ENCODE measurements at places on chromosomes 4 and X.
A peak's percentile ranks its signal among the peaks of the same experiment; 100 is the strongest.

- no peak for DNase-seq
Measured at GRCh38 chr4:152236519-152237056, 299.3 kb downstream of the FBXW7 start.

DNA sequence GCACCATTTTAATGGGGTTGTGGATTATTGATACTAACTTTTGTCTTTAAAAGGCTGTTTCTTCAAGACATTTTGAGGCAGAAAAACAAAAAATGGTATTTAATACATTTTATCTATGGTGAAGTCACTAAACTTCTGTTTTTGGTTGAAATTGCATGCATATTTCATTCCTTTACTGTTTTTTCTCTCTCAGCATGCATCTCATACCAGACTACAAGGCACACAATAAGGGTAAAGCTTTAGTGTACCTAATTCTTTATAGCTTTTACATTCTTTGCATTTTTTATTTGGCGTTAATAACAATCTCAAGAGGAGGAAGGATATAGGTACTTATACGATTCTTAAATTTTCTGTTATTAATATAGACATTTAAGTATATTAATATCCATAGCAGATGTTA lies 151.0 kb upstream of the DKK2 start:
- peak; percentile 28 for DNase-seq

DNA sequence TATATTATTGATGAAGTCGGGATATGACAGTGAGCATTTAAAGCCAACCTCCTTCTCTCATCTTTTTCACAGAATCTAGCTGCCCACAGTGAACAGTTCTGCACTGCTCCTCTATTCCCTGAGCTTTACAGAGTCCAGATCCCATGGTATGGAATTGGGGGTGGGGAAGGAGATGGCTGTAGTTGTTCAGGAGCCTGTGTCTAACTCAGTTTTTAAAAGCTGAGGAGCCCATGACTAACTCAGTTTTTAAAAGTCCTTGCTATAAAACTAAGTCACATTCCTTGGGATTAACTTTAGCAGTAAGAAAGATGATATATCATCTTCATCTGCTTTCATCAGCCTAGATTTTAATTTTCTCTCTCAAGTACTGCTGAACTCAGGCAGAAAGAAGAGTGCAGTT lies 96.4 kb upstream of the STIM2 start:
- peak; percentile 43 for DNase-seq

- DNase-seq, result no peak
Measured at GRCh38 chr4:140595065-140595464, 26.3 kb upstream of the UCP1 start.

- peak; percentile 76 for DNase-seq
Measured at GRCh38 chr4:38601244-38601915, 62.6 kb upstream of the KLF3 start.

GRCh38 chr4:145770124-145770523 lies 90.2 kb downstream of the C4orf51 start:
- no peak for DNase-seq

- DNase-seq, result no peak
Measured at GRCh38 chr4:21733894-21734630, 214.5 kb downstream of the KCNIP4 start.
